Cerebellum (tissue), 4 donors: ENCODE measurements at places on chromosomes 5 and 9. TPM values are rescaled to one million over a fixed set of nuclear protein-coding genes. Genes with fewer than 3 reads are reported as not detected.

SPATA31E1 gene
- total RNA-seq, result not detected

CDK9 gene
- total RNA-seq, result 38.9 TPM

FAM200C gene
- total RNA-seq, result 24.4 TPM

INSL4 gene
- not detected for total RNA-seq

PCDHGC5 gene
- 16.4 TPM for total RNA-seq

CYLC2 gene
- total RNA-seq, result not detected

RANBP3L gene
- 8.0 TPM for total RNA-seq
